Activated naive CD4-positive, alpha-beta T cell treated with anti-CD3 and anti-CD28 coated beads, Interleukin-2, amount 50 U/mL, for 72 hours (primary cell): ENCODE measurements at places on chromosomes 7 and 10.

DNA sequence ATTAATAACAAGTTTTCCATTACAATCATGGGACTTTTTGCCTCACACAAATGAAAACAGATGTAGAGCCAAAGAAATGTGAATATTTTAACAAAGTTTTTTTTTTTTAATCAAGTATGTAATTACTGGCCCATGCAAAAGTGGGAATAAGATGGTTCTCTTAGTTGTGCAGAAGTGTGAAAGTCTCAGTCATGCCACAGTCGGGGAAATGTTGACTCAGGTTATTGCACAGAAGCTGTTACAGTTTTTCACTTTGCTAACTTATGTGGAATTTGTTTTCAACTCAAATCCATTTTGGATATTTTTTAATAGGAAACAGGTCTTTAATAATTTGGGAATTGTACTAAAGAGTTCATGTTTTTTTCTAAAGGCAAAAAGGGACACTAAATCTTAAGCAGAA lies 44.0 kb upstream of the CAV2 start:
- DNase-seq: no peak

- DNase-seq: no peak
These were observed 210.8 kb downstream of the ADARB2 start for GRCh38 chr10:1526436-1527055.

DNA sequence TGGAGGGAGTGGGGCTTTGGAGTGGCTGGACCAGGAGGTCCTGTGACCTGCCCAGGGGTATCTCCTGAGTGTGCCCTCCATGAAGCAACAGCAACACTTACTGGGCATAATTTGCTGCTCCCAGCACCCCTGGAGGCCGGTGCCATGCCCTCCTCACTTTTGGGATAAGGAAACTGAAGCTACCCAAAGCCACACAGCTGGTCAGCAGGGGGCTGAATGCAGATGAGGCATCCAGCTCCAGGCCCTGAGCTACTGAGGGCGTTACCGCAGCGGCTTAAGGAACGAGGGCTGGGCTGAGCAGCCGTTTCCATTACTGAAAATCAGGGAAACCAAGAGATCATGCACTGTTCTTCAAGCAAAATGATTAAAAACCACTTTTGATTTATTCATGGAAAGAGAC lies 408.9 kb downstream of the GLRX3 start:
- DNase-seq: no peak

GRCh38 chr10:62149621-62150020 lies 119.0 kb downstream of the RTKN2 start:
- no peak for DNase-seq

- no peak for DNase-seq
These were observed 516.4 kb upstream of the ZMIZ1 start for GRCh38 chr10:78552261-78552811.

DNA sequence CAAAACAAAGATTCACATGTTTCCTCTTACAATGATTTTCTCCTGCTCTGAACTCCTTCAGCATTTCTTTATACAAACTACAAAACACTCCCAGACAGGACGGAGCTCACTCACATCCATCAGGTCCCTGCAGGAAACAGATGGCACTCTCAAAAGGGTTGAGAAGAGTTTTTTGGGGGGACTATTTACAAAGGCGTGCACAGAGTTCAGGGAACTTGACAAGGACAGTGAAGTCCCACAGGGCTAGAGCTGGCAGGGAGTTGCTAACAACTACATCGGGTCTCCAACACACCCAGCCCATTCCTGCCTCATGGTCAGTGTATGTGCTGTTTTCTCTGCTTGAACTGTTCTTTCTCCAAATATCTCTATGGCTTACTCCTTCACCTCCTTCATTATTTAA lies 24.7 kb upstream of the YAE1 start:
- no peak for DNase-seq

GRCh38 chr10:122561212-122561611 lies 658 bp downstream of the DMBT1 start:
- no peak for DNase-seq

- DNase-seq: no peak
These were observed 41.5 kb upstream of the PPP3CB start for GRCh38 chr10:73537288-73537687.

- peak; percentile 44 for DNase-seq
These were observed 413.5 kb downstream of the DNAJB6 start for GRCh38 chr7:157750291-157750690.

DNA sequence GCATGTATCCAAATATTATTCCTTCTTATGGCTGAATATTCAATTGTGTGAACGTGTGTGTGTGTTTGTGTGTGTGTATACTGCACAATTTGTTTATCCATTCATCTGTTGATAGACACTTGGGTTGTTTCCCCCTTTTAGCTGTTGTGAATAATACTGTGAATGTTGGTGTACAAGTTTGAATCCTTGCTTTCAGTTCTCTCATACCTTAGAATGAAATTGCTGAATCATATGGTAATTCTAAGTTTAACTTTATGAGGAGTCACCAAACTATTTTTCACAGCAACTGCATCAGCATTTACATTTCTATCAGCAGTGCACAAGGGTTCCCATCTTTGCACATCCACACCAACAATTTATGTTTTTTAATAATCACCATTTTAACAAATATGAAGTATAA lies 86.9 kb upstream of the GATAD1 start:
- DNase-seq: no peak

DNA sequence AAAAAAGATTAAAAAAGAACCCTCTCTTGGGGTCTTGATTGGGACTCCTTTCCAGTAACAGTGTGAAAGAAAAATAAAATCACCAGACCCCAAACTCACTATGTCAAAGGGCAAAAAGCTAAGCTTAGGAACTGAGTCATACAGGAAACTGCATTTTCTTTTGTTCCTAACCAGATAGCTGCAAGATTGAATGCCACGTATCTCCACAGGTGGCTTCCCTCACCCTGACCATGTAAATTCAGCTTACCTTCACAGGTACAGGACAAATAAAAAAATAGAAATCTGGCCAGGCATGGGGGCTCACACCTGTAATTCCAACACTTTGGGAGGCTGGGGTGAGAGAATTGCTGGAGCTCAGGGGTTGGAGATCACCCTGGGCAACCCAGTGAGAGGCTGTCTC lies 32.5 kb upstream of the EIF4H start:
- DNase-seq: no peak

DNA sequence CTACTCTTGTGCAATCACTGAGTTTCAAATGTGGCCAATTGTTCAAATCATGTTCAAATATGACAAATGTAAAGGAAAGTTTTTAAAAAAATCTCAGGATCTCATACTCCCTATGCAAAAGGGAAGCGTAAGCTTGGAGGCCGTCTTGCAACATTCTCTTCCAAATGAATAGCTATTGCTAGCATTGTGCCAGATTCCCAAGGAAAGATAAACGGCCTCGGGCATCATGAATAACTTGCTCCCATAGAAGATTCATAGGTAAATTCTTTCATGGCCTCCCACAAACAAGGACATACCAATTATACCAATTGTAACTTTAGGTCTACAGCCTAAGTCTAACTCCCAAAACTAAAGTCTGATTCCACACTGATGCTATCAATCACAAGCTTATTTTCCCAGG lies 416.9 kb downstream of the THSD7A start:
- DNase-seq: no peak

- DNase-seq: no peak
These were observed 52.8 kb upstream of the ANTXRL start for GRCh38 chr10:46234026-46234425.

DNA sequence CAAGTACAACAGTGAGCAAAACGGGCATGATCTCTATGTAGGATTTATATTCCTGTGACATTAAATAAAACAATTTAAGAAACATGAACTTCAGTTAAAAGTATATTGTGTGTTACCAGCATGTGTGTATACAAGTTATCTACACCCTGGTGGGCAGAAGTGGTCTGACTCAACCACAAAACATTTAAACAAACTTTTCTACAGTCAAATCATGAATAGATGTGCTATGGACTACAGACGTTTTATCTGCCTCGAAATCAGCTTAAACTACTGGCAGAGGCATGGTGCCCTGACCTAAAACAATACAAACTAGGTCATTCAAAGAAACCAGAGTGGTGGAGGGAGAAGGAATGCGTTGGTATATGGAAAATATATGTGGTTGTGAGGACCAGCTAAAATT lies 3.6 kb downstream of the ARL3 start:
- no peak for DNase-seq

GRCh38 chr10:30420266-30420665 lies 13.7 kb upstream of the MAP3K8 start:
- no peak for DNase-seq

GRCh38 chr7:132162556-132163144 lies 413.6 kb downstream of the PLXNA4 start:
- DNase-seq: no peak

DNA sequence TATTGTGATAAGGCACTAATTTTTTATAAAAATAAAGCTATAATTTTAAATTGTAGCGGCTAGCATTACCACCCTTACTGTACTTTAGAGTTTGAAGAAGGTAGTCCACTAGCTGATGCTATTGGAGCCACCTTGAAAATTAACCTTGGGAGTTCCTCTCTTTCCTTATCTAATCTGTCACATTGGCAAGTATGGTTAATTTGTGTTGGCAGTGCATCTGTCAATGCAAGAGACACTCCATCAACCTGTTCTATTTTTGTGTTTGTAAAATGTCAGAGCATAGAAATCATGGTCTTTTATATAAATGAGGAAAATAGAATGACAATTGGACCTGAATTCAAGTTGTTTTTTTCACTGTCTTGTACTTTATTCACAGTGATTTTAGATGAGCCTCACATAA lies 20.5 kb downstream of the GLCCI1 start:
- no peak for DNase-seq

- DNase-seq: no peak
These were observed 39.2 kb downstream of the AGAP3 start for GRCh38 chr7:151125470-151125845.

DNA sequence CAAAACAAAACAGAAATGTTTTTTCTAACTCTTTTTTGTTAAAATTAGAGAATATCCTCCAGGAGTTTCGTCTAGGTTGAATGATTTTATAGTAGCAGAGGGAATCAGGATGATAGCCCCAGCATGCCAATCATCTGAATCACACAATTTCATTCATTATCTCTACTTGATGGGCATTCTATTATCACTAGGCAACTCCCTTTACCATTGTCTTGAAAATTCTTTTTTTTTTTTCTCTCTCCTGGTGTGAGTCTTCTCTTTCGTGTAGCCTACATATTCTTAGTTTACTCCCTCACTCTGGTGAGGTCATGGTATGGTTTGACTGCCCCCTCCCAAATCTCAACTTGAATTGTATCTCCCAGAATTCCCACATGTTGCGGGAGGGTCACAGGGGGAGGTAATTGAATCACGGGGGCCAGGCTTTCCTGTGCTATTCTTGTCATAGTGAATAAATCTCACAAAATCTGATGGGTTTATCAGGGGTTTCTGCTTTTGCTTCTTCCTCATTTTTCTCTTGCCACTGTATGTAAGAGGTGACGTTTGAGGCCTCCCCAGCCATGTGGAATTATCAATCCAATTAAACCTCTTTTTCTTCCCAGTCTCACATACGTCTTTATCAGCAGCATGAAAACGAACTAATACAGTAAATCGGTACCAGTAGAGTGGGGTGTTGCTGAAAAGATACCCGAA lies 105.0 kb downstream of the OTUD1 start:
- DNase-seq: no peak

DNA sequence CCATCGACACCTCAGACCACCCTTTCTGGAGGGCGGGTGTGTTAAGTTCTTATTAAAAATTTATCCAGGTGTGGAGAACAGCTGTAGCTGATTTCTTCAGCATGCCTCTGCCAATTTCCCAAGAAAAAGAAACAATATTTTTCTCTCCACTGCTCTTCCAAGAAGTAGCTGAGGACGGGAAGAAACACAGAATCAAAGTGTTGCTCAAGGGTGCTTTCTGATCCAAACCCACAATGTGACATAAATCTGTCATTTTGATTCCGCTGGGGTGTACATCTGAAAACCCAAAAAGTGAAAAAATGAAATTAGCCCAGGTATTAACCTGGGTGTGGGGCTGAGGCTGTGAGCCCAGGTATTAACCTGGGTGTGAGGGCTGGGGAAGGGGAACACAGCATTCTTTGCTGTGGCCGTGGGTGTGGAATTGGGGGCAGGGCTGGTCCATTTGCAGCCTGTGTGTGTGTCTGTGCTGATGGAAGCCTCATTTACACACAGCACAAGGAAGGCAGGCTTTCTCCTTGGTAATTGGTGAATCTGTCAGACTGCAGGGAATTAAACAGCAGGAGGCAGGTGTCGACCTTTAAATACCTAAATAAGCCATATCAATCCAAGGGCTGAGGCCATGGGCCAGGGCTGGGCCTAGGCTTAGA lies 48.4 kb upstream of the CCDC3 start:
- DNase-seq: no peak

DNA sequence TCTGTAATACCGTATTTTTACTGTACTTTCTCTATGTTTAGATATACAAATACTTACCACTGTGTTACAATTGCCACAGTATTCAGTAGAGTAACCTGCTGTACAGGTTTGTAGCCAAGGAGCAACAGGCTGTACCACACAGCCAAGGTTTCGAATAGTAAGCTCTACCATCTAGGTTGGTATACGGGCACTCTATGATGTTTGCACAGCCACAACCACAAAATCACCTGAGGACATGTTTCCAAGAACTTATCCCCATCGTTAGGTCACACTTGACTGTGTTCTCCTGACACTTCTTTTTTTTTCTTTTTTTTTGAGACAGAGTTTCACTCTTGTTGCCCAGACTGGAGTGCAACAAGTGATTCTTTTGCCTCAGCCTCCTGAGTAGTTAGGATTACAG lies 134.6 kb upstream of the TRIM24 start:
- DNase-seq: no peak

GRCh38 chr10:94088926-94089381 lies 95.2 kb downstream of the PLCE1 start:
- DNase-seq: no peak

GRCh38 chr10:43046288-43046991 lies 30.4 kb upstream of the RET start:
- no peak for DNase-seq

- no peak for DNase-seq
These were observed 129.8 kb upstream of the RSU1 start for GRCh38 chr10:16947069-16947468.

DNA sequence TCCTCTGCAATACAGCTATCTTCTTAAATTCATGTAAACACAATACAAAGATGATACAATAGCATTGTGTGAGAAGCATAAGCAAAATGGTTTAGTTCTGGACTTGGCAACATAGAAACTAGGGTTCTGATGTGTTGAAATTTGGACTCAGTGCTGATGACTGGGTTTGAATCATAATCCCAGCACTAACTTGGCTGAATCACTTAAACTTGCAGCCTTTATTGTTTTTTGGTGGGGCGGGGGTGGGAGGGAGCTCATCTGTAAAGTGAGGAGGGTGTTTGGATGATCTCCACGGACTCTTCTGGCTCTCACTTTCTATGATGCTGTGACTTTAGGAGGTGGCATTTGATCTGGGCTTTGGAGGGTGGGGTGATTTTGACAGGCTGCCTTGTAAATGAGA lies 158.2 kb downstream of the WNT2 start:
- no peak for DNase-seq
